ENCODE measurements at places on chromosomes 3 and 15.

DNA sequence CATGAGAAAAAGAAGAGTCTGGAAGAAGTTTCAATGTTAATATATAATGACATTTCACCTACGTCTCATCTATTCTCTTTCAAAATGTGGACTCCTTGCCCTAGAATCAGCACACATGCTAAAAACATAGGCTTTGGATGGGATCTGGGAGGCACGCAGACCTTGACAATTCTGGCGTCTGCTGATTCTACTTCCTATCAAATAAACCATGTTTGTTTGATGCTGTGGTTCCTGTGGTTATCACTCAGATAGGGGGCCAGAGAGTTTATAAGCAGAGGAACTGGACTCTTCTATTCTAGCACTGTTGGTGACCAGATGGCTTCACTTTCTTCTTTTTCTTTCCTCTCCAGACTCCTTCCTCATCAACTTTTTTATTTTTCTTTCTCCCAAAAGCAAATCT is 336.8 kb downstream of the DIPK2A start:
- DNase-seq: no peak

- no peak for DNase-seq
These were observed 43.1 kb upstream of the LIMD1 start for GRCh38 chr3:45551214-45552010.

DNA sequence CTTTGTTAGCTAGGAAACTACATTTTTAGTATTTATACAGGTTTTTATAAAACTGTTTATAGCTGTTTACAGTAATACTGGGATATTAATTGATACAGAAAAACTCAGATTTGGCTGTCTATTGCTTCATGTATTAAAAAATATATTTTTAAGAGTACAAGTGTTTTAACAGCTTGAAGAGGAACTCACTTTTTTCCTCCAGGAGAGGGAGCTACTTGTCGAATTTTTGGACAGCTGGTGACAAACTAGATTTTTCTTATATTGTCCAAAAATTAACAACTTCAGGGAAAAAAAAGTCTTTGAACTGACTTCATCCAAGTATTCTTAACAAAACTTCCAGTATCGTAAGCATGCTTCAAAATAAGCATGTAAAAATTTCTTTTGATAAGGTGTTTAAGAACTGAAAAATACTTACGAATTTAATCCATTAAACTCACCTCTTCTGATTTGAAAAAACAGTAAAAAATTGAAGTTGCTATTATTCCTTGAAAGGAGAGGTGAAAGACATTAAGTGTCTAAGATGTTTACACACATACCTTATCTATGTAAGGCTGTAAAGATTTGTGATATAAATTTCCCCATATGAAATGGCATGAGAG is 4.0 kb downstream of the DIPK2A start:
- no peak for DNase-seq

DNA sequence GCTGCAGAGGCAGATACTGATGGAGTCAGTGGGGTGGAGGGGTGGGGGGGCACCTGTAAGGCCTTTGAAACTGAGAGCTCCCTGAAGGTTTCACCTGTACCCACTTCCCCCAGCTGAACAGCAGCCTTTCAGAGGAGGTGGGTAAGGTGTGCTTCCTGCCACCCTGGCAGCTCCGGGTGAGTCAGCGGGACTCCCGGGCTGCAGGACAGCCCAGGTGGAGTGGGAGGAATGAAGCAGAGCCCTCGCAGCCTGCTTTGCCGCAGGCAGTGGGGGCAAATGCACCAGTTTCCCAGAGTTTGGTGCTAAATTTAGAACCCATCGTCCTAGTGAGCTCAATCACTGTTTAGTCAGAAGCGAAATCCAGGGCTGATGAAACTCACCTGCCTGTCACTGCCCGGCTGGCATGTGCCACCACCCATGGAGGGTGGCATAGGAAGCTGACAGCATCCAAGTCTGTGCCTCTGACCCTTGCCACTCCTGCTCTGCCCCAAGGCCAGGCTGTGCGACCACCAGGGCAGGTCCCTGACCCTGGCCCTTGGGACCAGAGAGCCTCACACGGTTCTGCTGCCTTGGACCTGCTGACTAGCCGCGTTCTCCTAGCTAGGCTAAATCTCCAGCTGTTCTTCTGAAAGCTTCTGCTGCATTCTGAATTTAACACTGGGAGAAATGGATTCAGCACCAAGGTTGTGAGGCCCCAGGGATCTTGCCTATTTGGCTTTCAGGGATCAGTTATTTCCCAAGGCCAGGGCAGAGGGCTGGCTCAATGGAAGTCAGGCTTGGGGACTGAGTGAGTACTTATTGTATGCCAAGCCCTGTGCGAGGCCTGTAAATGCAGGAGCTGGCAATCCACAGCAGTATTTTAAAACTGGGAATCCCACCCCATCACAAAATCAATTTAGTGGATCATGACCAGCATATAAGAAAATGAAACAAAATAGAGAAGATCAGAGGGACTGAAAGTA is 67.3 kb upstream of the RASGRF1 start:
- DNase-seq: no peak

- no peak for DNase-seq
These were observed 2.8 kb downstream of the TMEM43 start for GRCh38 chr3:14127516-14128161.

Measured in activated T-helper 1 cell treated with anti-CD3 and anti-CD28 coated beads, Interleukin-2, amount 50 U/mL, for 16 hours (primary cell).